ENCODE measurements at places on chromosomes 4 and X.

GRCh38 chr4:165450871-165451270 lies 72.1 kb downstream of the CPE start:
- DNase-seq: no peak

DNA sequence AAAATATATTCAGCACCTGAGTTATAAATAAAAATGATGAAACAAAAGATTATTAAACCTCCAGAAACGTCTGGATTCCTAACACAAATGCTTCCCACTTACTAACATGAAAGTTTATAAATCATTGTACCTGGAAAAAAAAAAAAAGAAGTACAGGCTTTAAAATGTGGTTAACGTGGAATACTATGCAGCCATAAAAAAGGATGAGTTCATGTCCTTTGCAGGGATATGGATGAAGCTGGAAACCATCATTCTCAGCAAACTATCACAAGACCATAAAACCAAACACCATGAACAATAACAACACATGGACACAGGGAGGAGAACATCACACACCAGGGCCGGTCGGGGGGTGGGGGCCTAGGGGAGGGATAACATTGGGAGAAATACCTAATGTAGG lies 160.5 kb downstream of the ADAMTS3 start:
- DNase-seq: no peak

- DNase-seq: peak; percentile 9
These were observed 3.4 kb upstream of the PCDH7 start for GRCh38 chr4:30716681-30717207.

- no peak for DNase-seq
These were observed 46.0 kb downstream of the PHEX start for GRCh38 chrX:22078117-22078516.

- DNase-seq: peak; percentile 18
These were observed 6.4 kb upstream of the PTTG2 start for GRCh38 chr4:37953620-37954293.

DNA sequence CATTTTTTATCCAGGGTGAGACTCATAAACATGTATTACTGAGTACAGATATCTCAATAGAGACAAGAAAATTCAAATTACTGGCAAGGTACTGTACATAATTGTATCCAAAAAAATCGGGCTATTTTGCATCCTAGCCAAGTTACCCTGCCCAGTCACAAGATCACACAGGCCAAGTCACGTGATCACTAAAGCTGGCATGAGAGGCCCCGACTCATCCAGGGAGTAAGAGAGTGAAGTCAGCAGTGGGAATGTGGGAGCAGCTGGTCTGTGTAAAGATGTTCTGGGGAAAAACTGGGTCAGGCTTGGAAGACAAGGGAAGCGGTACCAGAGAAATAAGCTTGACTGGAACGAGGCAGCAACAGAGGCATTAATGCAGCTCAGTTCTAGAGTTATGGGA lies 119.3 kb upstream of the STS start:
- DNase-seq: no peak

GRCh38 chr4:8644966-8645752 lies 52.6 kb downstream of the CPZ start:
- DNase-seq: no peak

DNA sequence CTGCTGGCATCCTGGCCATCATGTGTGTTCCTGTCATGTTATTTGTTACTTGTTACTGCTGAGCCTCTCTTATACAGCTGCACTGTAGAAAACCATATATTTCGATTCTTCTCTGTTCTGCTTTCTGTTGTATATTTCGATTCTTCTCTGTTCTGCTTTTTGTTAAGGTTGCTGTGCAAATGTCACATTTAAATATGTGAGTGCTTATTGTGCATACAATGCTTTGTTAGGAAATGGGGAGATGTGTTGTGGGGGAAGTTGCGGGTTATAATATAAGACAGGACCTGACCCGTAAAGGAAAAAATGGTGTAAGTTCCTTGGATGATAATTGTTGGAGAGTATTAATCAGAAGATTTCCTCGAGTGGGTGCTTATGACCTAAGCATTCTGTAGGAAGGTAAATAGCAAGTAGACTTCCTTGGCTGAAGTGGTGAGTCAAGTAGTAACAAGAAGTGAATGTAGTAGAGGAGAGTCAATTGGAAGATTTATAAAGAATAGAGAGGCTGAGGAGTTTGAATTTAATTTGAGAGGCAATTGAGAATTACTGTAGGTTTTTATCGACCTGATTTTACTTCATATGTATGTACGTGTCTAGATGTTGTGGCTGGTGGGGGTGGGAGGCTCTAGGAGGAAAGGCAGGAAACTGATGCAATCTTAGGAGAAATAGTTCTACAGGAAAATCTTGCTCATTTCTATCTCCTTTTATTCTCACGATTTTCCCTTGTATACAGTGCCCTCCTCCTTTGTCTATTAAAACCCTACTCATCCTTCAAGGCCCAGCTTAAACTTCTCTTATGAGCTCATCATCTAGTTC lies 8.5 kb downstream of the OGT start:
- DNase-seq: no peak

All from activated CD4-positive, alpha-beta T cell treated with anti-CD3 and anti-CD28 coated beads for 48 hours (primary cell).